Mesenchymal stem cell (in vitro differentiated cells and primary cell): ENCODE measurements at places on chromosomes 11 and 22.

- no peak for DNase-seq
Observed at GRCh38 chr11:31607914-31608313, 98.3 kb downstream of the ELP4 start.

DNA sequence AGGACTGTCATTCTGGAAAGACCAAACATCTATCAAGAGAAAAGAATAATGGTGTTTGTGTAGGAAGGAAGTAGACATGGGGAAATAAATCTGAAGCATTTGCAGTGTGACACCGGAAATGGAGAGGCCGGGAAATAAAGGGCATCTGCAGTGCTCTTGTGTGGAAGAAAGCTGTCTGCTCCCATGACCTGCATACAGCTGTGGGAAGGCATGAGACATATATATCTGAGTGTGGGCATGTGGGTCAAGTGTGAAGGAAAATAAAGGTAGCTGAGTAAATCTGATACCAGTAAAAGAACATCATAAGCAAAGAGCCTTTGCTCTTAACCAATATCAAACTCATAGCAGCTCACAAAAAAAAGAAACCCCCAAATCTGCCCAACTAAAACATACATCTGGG, 72.1 kb upstream of the OR5AK2 start:
- DNase-seq: no peak

- peak; percentile 63 for DNase-seq
Observed at GRCh38 chr22:42844756-42845155, 12.3 kb downstream of the ARFGAP3 start.

DNA sequence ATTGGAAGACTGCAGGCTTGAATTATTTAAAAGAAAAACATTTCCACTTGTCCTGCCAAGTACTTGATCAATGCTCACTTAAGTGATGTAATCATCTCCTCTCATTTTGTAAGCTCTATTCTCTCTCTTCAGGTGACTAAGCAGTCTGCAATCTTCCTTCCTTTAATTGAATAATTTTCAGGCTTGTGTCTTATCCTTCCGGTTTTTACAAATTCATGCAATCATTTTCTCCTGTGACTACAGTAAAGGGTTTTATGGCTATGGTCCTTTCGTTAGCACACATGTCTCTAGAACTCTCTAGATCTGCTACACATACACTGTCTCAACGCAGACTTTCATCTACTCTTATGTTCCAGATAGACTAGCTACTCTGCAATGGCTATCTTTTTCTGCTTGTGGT, 12.6 kb upstream of the UPB1 start:
- peak; percentile 85 for DNase-seq

DNA sequence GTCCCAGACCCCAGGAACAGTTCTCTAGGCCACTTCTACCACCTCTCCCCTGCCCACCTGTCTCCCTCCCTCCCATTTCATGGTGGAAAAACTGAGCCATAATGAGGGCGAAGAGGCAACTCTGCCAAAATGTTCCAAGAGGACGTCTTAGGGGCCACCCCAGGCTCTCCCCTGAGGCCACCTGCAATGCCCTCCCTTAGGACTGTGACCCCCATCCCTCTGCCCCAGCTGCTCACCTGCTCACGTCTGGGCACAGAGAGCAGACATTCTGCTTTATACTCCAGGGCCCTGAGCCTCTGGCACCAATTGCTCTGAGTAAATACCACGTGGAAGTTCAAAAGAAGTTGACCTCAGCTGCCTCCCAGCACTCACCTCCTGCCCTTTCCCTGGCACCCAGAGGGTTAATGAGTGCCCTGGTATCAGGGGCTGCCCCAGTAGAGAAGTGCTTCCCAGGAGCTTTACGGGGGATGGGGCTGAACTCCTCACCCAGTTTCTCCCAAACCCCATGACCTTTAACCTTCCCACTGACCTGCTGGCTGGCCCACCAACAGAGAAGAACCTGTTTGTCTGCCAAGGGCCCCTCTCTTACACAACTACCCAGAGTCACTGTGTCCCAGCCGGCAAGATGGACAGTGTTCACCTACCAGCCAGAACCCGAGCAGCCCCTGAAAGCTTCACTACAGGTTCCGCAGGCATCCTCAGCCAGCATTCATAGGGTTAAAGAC, 627 bp upstream of the APOA5 start:
- no peak for DNase-seq

DNA sequence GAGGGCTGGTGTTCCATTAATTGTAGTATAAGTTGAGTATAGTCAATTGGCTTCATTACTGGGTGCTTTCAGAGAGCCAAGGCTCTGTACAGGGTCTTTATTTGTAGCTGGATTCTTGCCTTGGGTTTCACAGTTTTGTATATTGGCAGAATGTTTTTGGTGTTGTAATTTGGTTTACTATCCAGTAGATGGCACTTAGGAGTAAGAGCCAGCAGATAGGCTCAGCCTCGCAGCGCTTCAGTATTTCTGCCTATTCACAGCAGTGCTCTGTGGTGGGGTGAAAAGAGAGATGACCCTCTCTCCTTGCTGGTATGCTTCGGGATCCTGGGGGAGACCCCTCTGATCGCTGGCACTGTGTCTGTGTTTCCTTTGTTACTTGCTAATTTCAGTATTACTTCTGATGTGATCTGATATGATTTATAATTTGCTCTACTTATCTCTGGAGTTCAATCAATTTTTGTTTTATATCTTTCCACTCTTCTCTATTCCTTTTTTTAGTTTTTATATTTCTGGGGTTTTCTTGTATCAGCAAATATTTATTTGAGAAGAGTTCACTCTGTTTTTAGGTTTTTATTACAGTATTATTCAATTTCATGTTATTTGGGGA, 52.2 kb downstream of the ANO5 start:
- DNase-seq: peak; percentile 32

DNA sequence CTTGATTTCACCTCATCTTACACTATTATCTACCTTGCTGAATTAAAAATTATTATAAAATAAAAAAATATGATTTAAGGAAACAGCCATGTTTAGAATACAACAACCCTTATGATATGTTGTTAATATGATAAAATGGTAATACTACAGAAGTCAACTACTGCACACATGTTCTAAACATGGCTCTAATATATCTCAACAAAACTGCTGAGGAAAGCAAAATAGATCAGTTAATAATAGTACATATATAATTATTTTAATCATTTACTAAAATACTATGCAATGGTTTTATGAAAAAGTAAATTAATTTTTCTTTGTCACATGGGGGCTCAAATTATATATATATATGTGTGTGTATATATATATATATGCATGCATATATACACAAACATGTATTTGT, 57.7 kb downstream of the EIF3M start:
- DNase-seq: no peak

GRCh38 chr22:25166266-25167040, 33.2 kb upstream of the CRYBB3 start:
- DNase-seq: no peak

- peak; percentile 31 for DNase-seq
Observed at GRCh38 chr11:128555606-128556005, 31.8 kb downstream of the ETS1 start.

DNA sequence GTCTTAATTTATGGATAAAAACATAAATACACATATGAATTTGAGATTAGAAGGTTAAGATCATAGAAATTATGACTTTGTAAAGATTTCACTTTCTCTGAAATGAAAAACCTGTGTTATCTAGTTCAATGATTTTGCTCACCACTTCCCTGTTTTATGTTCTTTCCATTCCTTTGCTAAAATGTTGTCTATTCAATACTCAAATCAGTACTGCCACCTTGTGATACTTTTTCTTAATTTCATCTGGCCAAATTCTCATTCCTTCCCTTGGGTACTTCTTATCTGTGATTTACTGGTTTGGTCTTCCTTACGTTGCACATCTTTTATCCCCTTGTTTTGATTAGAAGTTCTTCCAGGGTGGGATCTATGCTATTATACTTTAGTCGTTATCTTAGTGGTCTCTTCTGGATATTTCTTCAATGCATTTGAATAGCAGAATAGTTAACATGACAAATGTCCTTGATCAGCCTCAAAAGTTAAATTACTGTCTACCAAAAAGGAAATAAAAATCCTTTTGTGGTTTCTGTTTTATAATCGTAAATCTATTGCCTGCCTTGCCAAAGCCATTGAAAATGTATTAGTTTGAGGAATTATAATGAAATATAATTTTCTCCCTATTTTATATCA, 197.0 kb downstream of the PGR start:
- DNase-seq: peak; percentile 59

DNA sequence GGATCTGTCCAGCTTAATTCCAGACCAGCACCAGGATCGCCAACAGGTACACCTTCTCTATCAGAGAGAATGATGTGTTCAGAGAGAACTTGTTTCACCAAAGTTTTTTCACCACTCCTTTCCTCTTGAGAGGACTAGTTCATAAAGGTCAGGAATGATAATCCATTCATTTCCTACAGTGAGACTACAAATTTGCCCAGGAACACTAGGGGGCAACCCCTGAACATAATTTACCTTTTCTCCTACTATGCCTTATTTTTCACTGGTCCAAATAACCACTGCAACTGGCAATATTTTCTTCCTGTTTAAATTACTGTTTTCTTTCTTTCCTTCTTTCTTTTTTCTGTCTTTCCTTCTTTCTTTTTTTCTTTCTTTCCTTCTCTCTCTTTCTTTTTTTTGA, 22.5 kb downstream of the CAVIN3 start:
- DNase-seq: no peak

DNA sequence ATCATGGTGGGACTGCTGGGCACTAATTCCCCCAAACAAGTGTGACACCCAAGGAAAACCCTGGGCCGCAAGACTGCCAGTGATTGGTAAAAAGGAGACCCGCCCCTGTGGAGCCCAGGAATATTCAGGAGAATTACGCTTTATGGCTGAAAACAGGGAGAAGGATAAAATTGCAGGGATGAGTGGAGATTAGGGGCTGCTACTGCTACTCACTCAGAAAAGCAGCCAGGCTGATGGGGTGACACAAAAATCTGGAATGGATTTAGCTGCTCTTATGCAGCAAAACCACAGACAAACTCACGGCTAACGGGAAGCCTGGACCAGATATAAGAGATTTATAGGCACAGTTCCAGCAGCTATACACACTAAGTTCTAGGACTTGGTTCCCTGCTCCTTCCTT, 4.4 kb upstream of the FBXO3 start:
- peak; percentile 53 for DNase-seq

DNA sequence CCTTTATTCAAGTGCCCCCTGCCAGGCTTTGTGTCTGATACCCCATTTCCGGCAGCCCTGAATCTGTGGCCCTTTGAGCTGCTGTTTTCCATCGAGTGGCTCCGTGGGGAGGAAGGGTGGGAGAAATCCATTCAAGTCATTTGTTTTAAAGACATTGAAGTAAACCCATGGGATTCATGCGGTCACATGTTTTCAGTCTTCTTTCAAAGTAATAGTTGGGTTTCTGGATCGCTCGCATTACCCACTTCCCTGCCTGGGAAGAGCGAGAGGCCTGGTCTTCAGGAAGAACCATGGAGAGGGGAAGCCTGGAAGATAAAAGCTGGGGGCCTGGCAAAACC, 14.4 kb downstream of the DAGLA start:
- DNase-seq: no peak

- no peak for DNase-seq
Observed at GRCh38 chr11:126640186-126640585, 284.7 kb downstream of the ST3GAL4 start.

GRCh38 chr11:71568704-71569349, 3.5 kb downstream of the KRTAP5-10 start:
- no peak for DNase-seq

DNA sequence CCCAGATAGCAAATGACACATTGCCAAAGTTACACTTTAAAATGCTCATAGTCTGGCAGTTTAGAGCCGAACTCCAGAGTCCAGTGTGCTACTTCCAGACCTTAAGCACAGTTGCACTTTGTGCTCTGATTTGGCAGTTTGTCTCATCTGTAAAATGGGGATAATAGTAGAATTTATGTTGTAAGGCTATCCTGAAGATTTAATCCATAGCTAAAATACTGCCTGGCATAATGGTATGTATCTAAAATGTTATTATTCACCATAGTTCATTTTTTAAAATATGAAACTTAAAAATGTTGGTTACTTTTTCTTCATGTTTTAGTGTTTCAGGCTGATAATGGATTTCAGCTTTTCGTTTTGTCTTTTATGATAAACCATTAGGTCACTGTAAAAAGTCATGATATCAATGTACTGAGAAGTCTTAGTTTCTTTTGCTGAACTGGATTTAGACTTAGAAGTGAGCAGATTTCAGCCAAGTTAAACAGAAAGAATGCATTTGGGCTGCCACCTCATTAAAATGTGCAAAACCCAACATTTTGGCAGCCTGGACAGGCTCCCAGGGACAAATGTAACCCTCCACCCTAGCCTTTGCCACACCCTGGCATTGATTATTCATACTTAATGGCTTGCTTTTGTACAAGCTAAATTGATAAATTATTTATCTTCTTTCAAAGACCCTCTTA, 933 bp downstream of the OLFML1 start:
- DNase-seq: no peak

GRCh38 chr22:42937164-42937843, 77.6 kb downstream of the PACSIN2 start:
- peak; percentile 94 for DNase-seq

- peak; percentile 19 for DNase-seq
Observed at GRCh38 chr11:37657645-37658044, 1059.6 kb upstream of the RAG2 start.

GRCh38 chr22:37419969-37420685, 7.2 kb downstream of the ELFN2 start:
- DNase-seq: peak; percentile 44

DNA sequence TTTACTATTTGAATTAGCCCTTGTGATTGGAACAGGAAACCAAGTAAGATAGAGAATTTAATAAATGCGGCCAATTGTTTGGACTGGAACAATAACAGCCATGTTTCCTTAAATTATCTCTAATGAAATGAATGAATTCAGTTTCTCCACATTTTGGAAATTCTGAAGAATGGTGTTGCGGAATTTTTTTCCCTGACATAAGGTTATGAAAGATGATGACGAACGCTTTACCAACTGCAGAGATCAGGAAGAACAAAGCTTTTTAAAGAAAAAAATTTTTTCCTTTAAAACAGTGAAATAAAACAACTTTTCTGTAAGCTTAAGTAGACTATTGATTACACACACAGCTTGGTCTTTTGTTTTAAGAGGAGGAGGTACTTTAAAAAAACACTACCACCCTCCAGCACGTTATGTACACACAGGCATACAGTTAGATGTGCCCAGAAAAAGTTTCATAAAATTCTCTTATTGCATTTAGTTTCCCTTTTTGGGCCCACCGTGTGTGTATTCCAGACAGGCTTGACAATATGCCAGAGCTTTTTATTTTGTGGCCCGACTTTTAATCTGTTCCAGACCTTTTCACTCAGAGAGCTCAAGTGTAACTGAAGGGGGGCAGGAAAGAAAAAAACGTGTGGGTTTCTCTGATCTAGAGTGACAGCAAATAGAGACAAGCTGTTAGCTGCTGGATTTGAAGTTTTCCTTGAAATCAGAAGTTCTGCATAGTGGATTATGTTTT, 77.3 kb downstream of the YAP1 start:
- peak; percentile 32 for DNase-seq

GRCh38 chr11:1696608-1697570, at the start of gene KRTAP5-6:
TSS of gene KRTAP5-6 (plus strand) at chr11:1697195. CDS start at chr11:1697246, 51 bp downstream.
- DNase-seq: no peak

DNA sequence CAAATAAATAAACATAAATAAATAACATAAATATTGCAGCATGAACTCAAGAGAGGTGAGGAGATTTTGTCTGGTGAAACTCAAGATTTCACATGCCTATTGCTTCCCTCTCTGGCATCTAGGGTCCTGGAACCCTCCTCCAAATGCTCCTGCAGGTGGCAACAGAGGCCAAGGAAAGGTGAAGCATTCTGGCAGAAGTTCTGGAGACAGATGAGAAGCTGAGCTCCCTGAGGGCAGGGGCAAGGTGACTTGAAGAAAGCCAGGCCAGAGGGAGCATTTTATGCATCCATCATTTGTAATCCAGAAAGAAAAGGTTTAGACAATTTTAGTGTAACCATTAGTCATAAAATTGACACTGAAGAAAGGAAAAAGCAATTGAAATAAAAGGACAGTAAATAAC, 64.9 kb downstream of the ENDOD1 start:
- peak; percentile 72 for DNase-seq
